ENCODE measurements at places on chromosomes 1 and 21.

- DNase-seq, result peak; percentile 97
These were observed at the start of the genes C1orf122 and YRDC for GRCh38 chr1:37807555-37808368. Gene C1orf122 (plus strand): TSS chr1:37807790. CDS start chr1:37808405, 615 bp downstream. Gene YRDC (minus strand): TSS chr1:37808208. CDS start chr1:37808180, 28 bp downstream.

GRCh38 chr1:160226623-160227022 lies 21.4 kb downstream of the PEA15 start:
- no peak for DNase-seq

DNA sequence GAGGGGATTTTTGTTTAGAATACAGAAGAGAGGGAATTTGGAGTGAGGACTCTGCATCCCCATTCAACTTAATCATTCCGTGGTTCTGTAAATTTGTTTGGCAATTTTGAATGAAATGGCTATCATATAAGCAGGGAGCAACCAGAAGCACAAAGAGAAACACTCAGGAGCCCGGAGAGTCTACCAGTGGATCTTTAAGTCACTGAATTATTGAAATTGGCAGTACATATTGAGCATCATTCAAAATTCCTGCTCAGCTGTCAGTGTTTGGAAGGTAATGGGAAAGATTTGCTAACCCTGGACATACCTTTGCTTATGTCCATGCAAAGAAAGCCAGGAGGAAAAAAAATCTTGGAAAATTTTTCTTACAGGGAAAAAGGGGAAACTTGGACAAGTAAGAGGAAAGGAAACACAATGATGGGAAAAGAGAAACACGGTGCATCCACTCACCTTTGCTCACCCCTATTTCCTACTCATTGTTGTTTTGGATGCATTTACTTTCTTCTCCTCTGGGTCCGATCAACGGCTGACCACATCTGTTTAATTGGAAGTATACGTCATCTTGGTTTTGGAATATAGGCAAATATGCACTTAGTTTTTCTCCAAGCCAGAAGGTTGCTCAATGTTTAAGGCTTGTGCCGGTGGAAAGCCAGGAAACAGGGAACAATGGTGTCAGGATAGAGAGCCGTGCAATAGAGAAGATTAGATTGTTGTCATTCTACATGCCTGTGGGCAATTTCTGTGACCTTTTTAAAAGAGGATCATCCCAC lies 243.0 kb upstream of the LYPLAL1 start:
- no peak for DNase-seq

GRCh38 chr1:201444792-201445191 lies 23.3 kb upstream of the TNNI1 start:
- no peak for DNase-seq

DNA sequence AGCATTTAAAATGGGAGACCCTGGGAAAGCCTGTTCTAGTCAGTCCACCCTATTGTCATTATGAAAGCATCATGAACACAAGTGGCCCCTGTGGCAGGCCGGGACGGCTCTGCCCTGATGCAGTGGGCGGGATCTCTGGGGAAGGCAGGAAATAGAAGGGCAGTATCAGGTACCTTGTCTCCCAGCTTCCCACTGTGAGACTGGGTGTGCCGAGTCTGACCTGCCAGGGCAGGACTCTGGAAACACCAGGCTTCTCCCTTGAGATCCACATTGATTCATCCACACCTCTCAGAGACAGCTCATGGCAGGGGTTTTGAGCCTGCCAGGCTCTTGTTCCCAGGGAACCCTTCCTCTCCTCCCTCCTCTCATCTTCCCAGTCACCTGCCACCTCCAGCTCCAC lies 24.5 kb upstream of the GNPAT start:
- peak; percentile 69 for DNase-seq

- DNase-seq, result no peak
These were observed 144.0 kb downstream of the MAGI3 start for GRCh38 chr1:113534130-113534817.

DNA sequence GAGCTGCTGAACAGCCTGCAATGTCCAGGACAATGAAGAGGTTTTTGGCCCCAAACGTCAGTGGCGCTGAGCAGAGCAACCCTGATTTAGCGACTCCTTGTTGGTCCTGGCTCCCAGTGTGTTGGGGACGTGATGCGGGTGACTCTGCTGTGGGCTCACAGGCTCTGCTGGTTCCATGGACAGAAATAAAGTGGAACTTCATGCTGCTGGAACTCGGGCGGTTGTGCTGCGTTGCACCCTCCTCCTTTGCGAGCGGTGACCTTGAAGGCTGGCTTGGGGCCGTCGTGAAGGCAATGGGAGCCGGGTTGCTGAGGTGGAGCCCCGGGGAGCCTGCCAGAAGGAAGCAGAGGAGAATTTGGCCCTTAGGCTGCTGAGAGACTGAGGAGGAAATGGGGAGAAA lies 122.6 kb upstream of the C1orf174 start:
- peak; percentile 28 for DNase-seq

DNA sequence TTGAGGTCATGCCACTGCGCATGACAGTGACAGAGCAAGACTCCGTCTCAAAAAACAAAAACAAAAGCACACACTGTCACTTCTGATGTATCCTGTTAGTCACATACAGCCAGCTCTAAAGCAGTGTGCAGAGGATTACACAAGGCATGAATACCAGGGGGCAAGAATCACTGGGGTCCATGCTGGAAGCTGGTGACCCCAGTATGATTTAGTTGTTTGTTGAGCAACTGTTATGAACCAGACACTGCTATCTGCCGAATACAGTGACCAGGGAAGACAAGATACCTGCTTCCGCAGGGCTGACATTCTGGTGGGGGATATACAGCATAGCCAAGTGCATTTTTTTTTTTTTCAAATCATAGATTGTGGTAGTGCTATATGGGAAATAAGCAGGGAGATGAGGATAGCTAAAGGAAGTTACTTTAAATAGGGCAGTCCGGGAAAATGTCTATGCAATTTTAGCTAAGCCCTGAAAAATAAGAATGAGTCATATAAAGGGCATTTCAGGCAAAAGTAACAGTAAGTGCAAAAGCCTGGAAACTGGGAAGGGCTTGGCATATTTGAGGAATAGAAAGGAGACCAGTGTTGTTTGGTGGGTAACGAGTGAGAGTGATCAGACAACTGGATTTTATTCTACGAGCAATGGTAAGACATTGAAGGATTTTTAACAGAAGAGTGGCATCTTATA lies 69.7 kb downstream of the ADSS2 start:
- no peak for DNase-seq

GRCh38 chr1:36656838-36657237 lies 174.1 kb upstream of the CSF3R start:
- no peak for DNase-seq

- DNase-seq, result no peak
These were observed 13.1 kb upstream of the PLA2G2C start for GRCh38 chr1:20199403-20199802.

- no peak for DNase-seq
These were observed 54.9 kb downstream of the NRIP1 start for GRCh38 chr21:15009837-15010363.

GRCh38 chr1:31910933-31911332 lies 27.2 kb downstream of the PTP4A2 start:
- no peak for DNase-seq

GRCh38 chr1:89489047-89489729 lies 35.4 kb upstream of the LRRC8B start:
- no peak for DNase-seq

GRCh38 chr1:199007423-199007822 lies 368.6 kb downstream of the PTPRC start:
- DNase-seq, result no peak

- DNase-seq, result no peak
These were observed 69.2 kb downstream of the LPGAT1 start for GRCh38 chr1:211761400-211761799.

DNA sequence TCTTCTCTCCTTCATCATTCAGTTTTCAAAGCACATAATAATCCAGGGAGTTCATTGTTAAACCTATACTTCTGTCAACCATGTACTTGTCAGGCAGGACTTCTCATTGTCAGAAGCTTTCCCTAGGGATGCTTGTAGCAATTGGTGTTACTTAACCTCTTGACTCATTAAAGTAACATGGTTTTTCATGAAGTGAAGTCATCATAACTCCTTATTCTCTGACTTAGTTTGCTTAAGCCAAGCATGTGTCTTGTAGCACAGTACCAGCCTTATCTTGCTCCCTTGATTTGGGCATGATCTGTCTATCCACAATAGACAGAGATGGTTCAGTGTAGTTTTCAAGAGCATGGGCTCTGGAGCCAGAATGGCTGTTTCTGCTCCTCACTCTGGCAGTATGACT lies 45.3 kb downstream of the LRIG2 start:
- no peak for DNase-seq

GRCh38 chr1:70220015-70220414 lies 1.2 kb upstream of the SRSF11 start:
- no peak for DNase-seq

DNA sequence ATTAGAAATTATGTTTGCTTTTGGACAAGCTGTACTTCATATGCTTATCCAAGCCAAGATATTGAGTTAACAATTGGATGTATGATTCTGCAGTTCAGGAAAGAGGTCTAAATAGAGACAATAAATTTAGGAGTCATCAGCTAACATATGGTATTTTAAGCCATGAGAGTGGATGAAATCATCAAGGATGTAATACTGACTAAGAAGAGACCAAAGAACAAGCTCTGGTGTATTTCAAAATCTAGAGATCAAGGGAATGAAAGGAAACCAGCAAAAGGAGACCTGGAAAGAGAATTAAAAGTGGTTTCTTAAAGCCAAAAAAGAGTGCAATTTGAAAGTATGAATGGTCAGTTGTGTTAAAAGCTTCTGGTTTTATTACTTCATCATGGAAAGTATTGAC lies 183.6 kb upstream of the BEND5 start:
- DNase-seq, result no peak

DNA sequence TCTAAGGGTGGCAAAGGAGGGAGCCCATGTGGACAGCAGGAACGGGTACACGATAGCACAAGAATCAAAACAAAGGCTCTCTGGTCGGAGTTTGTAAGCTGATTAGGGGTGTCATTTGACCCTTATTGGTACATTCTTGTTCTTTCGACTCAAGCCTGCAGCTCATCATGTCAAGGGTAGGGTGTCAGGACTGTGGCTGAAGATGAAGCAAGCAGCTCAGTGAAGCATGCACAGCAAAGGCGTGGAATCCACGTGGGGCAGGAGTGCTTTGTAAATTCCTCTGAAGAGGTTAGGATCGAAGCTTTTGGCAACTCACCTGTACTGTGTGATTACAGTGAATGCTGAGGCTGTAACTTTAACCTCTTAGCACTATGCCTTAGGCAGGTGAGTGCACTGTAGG lies 4.7 kb upstream of the ABCB10 start:
- peak; percentile 70 for DNase-seq

DNA sequence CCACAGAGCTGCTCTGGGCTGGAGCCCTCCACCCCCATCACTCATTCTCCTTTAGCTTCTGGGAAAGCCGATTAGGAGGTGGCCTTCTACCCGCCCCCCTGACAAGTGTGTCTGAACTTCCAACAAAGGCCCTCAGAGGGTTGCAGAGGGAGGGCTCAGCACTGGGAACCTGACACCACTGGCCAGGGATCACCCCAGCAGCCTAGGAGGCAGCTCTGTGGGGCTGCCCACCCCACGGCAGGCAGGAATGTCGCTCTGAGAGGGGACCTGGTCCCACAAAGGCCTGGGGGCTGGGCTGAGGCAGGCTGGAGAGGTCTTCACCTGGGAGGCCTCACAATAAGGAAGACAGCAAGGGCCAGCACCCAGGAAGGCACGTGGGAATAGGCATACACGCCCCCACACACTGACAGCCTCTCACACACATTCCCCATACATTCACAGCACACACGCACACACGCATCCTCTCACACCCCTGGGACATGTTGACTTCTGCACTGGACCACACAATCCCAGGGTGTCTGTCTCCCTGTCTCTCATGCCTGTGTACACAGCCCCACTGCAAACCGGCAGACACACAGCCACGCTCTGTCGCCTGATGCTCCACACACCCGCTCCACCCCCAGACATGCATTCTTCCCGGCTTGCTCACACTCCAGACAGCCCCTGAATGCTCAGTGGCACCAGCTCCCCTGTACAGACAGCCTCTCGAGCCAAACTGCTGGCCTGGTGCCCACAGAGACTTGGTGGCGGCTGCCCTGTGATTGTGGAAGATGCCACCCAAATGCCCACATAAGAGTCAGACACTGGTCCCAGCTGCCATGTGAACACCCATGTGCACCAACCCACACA lies 30.7 kb downstream of the DMBX1 start:
- DNase-seq, result peak; percentile 87

DNA sequence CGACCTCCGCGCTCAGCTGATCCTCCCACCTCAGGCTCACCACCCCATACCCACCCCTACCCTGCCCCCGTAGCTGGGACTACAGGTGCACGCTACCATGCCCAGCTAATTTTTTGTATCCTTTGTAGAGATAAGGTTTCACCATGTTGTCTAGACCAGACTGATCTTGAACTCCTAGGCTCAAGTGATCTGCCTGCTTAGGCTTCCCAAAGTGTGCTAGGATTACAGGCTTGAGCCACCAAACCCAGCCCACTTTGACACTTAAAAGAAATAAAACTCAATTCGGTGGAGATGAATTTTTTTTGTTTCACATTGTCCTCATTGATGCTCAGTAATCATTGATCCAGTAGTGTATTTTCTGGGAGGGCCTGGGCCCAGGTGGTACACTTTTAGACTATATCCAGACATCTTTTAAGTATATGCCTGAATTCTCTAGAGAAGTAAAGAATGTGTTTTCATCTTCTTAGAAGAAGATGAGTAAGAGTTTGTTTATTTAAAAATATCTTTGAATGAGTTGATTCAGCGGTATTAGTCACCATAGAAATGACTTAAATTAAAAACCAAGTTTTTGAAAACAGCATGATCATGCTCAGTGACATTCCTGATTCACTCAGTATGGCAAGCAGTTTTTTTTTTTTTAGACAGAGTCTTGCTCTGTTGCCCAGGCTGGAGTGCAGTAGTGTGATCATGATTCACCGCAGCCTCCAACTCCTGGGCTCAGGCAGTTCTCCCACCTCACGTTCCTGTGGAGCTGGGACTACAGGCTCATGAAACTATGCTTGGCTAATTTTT lies 57.8 kb downstream of the EPB41 start:
- no peak for DNase-seq

GRCh38 chr1:40732756-40733301 lies 41.3 kb downstream of the NFYC start:
- DNase-seq, result no peak

DNA sequence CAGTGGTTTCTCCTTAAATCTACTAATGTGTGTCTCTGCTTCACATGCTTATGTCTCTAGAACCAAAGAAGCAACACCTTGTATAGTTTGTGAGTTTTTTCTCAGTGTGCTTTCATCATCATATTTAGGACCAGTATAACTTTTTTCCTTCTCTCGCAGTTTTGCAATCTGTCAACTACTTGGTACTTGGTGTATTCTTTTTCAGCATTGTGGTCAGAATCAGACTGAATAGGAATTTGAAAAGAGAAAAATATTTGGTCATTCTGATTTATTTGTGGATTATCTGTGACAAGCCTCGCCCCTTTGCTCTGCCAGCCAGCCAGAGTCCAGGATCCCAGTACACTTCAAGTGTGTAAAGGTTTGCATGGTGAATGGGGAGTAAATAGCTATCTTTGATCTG lies 122.3 kb downstream of the C1orf21 start:
- no peak for DNase-seq

DNA sequence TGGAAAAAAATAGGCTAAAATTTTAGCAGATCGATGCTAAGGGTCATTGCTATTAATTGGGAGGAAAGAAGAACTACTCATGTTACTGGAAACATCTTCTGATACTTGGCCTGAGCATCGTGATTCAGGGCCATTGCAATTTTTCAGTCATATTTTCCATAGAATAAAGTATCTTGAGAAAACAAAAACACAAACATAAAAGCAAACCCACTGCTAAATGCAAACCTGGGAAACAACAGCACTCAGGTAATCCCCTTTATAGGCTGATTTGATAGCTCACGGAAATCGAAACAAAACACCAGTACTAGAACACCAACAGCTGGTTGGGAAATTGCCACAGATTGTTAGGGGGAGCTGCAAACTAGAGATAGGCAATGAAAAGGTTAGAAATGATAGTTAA lies 172.9 kb upstream of the ESRRG start:
- no peak for DNase-seq

GRCh38 chr1:51331206-51332100 lies 1.1 kb upstream of the TTC39A start:
- DNase-seq, result peak; percentile 86
